ENCODE measurements at places on chromosomes 7 and 10.

GRCh38 chr10:124636271-124636995, 107.7 kb downstream of the FAM53B start:
- no peak for DNase-seq

- DNase-seq = no peak
Measured at GRCh38 chr7:97024209-97025129, at the start of gene DLX5. DLX5 (minus strand) TSS chr7:97024831; CDS start chr7:97024623, 208 bp downstream.

DNA sequence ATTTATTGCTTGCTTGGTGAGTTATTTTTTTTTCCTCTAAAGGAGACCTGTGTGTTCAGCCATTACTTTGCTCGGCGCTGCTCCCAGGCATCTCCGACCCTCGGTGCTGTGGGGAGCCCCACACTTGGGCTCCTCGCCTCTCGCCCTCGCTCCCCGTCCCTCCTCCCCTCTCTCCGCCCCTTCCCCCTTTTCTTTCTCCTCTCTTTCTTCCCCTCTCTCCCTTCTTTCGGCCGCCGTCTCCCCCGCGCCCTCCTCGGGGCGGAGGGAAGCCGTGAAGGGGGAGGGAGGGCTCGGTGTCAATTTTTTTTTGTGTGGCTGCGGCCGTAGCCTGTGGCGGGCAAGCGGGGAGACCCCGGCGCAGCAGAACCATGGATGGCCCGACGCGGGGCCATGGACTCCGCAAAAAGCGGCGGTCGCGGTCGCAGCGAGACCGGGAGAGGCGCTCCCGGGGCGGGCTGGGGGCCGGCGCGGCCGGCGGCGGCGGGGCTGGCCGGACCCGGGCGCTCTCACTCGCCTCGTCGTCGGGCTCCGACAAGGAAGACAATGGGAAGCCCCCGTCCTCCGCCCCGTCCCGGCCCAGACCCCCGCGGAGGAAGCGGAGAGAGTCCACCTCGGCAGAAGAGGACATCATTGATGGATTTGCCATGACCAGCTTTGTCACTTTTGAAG, 1.1 kb downstream of the AUTS2 start:
- no peak for DNase-seq

DNA sequence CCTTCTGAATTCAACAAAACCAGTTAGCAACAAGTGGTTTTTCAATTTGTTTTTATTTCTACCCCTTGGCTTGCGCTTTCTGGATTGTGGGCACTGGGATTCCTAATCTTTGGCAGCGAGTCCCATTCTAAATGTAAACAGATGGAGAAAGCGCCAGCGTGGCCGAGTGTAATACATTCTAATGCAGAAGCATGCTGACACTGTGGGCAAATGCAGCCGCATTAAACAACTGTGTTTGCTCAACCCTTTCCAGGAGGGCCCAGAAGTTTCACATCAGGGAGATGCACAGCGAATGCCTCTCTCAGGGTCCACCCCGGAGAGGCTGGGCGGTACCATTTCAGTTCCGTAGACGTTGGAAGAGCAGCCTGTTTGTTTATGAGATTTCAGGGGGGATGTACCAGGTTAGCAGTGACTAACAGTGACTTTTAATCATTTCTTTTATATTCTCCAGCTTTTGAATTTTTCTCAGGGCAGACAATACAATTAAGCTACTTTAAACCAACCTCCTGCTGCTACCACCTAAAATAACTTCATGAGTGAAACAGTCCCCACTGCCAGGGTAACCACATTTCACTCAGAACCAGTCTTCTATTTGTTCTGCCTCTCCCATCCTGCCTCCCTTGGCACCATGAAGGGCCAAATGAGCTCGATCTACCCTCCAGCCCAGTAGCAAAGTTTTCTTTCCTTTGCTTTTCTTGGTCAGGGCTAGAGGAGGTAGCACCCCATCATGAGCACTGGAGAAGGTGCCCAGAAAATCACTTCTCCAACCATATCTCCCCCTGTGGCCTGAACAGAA, 164.2 kb upstream of the ITGB1 start:
- DNase-seq = no peak

- DNase-seq = no peak
Measured at GRCh38 chr10:49174261-49174925, 13.8 kb downstream of the TMEM273 start.
